ENCODE measurements at places on chromosomes 1 and 21.

DNA sequence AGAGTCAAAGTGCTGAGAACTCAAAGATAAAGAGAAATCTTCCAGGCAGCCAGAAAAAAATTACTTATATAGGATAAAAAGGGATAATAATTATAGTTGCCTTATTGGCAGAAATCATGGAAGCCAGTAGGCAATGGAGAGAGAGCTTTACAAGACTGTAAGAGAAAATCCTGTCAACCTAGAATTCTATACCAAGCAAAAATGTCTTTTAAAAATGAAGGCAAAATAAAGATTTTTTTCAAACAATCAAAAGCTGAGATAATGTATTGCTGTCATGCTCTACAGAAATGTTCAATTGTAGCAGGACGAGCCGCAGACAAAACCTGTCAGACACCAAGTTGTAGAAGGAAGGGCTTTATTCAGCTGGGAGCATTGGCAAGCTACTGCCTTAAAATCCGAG, 26.8 kb upstream of the RAB4A start:
- DNase-seq, result no peak

DNA sequence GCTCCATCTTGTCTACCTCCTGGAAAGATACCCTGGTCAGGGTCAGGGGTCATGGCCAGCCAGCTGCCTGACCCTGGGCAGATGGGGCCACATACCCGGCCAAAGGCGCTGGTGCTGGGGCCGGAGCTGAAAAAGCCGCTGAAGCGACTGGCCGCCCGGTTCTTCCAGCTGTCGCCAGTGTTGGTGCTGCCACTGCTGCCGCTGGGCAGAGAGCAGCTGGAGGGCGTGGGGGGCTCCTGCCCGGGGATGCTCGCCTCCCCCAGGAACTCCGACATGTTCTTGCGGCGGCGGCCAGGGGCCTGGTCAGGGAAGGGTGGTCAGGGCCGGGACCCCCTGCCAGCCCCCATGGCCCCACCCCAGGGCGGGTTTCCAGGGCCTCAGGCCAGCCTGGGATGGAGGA, 7.2 kb upstream of the TNFRSF25 start:
- no peak for DNase-seq

GRCh38 chr1:34785231-34785874, 4.3 kb downstream of the GJB3 start:
- DNase-seq, result no peak

GRCh38 chr1:162297208-162297607, 79.4 kb downstream of the SPATA46 start:
- DNase-seq, result no peak

DNA sequence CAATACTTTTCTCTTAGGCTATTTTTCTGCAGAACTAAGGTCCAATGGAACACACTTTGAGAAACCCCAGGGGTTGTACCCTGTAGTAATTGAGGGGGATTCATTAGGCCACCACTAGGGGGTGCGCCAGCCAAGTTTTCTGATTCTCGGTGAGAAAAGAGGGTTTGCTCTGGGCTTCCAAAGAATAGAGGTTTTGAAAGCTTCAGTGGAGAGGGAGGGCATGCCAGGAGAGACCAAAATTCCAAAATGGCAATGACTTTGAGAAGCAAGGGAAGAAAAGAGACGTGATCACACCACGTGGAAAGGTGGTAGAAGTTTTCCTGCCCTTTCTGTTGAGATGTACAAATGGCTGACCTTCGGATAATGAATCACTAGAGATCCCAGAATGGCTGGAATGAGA, 323.3 kb downstream of the RPS6KC1 start:
- no peak for DNase-seq

DNA sequence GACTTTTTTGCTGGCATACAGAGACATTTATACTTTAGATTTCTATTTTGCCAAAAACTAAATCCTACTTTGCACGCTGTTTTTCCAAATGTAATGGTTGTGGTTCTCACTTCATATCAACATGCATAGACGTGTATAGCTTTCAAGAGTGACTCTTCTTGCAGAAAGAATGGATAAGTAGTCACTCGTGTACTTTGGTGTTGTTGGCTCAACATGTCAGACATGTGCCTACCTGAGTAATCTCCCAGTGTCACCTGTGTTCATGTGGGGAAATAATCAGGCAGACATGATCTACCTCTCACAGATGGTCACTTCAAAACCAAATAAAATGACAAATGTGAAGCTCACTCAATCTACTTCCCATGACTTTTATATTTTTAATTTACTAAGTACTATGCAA, 73.1 kb downstream of the GPR88 start:
- no peak for DNase-seq

- no peak for DNase-seq
Measured at GRCh38 chr1:227560393-227561173, 2.8 kb upstream of the ZNF678 start.

GRCh38 chr21:45542242-45542666, at the start of gene SLC19A1:
SLC19A1 (minus strand) TSS chr21:45542440; CDS start chr21:45537959, 4,481 bp downstream.
- no peak for DNase-seq

DNA sequence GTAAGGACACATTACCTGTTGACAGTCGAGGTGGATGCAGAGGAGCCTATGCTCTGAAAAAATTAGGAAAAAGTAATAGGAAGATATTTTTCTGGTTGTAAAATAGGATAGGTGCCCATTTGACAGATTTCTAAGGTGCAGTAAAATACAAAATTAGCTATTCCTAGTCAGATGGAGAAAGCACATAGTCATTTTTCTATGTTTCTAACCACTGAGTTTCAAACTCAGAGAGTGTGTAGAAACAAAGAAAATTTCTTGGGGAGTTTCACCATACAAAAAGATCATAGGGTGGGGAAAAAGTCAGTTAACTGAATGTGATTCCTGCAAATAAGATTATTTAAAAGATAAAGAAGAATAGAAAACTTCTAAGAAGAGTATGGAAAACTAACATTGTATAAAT, 666.9 kb downstream of the KCNT2 start:
- no peak for DNase-seq

DNA sequence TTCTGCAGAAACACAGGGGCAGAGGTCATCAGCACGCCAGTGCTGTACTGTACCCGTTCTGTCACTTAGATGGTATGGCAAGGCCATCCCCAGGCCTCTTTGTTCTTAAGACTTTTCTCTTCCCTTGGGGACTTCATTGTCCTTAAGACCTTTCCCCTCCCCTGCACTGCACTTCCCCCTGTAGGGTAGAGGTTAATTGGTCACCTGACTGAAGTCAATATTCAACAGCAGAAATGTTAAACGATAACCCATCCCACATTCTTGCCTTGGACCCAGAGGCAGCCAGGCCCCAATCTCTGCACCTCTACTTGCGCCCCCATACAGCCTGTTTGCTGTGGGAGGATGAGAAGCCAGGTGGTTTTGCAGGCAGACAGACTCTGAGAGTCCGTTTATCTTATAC, 10.2 kb downstream of the PHGDH start:
- DNase-seq, result no peak

GRCh38 chr1:34331020-34331926, 154.6 kb downstream of the C1orf94 start:
- no peak for DNase-seq

Measured in AG04449 (cell line).